DND-41 (cell line): ENCODE measurements at places on chromosomes 11 and 22.

DNA sequence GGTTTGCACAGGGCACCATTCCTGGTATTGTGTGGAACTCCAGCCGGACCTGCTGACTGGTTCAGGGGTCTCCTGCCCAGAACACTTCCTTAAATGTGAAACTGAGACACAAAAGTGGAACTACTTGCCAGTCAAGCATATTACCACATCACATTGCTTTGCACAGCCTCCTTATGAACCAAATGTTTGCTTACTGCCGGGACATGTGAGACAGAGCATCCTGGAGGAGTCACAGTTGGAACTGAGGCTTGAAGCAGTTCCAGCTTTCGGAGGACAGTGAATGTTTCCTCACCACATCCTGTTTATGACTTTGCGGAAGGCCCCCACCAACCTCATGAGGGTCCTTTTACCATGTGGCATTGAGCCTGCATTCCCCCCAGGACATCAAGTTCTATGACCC lies 105.8 kb upstream of the ARHGAP42 start:
- no peak for DNase-seq

- DNase-seq, result peak; percentile 90
These were observed at the start of gene SIK3 for GRCh38 chr11:117098269-117099232. SIK3 (minus strand) TSS chr11:117098428; CDS start chr11:117098415, 13 bp downstream.

- no peak for DNase-seq
These were observed 1443.3 kb downstream of the TBC1D22A start for GRCh38 chr22:48205790-48206189.

DNA sequence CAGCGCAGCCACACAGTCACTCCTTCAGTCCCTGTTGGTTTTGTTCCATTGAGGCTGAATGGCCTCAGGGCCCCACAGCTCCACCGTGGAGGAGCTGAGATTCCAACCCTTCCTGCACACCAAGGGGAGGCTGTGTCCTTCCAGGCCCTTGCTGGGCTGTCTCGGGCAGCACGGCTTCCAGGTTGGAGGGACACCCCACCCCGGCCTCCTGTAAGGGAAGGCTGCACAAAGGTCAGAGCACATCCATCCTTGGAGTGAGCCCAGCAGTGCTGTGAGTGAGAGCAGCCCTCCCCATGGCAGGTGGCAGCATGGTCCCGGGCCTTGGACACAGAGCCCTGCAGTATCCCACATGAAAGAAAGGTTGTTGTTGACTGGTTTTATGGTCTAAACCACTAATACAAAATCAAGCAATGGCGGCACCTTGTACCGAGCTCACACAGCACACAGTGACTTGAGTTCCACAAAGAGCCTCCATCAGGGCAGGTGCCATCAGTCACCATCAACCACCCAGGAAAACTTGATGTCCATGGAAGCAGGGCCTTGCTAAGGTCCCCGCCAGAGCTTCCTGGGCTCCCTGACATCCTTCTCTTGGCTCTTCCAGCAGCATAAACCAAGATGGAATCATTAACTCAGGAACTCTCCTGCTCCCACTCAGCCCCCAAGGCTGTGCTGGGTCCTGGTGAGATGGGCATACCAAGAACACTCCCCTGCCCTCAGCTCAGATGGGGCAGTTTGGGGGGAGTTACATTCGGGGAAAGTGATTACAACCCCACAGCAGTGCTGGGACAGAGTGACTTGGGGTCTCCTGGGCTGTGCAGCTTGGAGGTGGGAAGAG lies 1500.4 kb downstream of the TBC1D22A start:
- DNase-seq, result no peak
